ENCODE measurements at places on chromosomes 4 and X.

DNA sequence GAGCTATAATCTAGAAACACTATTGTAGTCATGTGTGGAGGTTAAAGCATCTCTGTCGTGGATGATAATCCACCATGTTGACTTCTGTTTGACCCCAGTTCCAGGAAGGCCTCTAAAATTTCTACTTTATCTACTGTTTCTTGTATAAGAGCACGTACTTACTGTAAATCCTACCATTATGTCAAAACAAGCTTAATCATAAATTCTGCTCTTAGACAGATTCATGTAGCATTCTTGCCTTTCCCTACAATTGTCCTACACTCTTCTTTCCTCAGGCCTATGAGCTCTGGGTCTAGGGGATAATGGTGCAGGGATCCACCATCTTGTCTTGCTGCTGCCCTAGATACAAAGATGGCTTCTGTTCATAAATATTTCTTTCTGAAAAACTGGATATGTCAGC, 2594.3 kb downstream of the ARAP2 start:
- no peaks in the 10 kb centered on the region for H3K4me1 ChIP-seq
- no peaks in the 10 kb centered on the region for H3K36me3 ChIP-seq
- no peak overlapping the region for H3K27ac ChIP-seq
- no peak for DNase-seq
- no peaks in the 10 kb centered on the region for H3K27me3 ChIP-seq

GRCh38 chr4:173252024-173252935, 81.9 kb downstream of the HMGB2 start:
- H3K27ac ChIP-seq = no peak overlapping the region
- H3K4me1 ChIP-seq = no peaks in the 10 kb centered on the region
- no peaks in the 10 kb centered on the region for H3K36me3 ChIP-seq
- H3K27me3 ChIP-seq = no peaks in the 10 kb centered on the region
- no peak for DNase-seq

GRCh38 chrX:125532411-125533089, 212.9 kb downstream of the TEX13C start:
- no peaks in the 10 kb centered on the region for H3K27me3 ChIP-seq
- DNase-seq = no peak
- H3K4me3 ChIP-seq = no peak overlapping the region
- no peak overlapping the region for H3K27ac ChIP-seq

DNA sequence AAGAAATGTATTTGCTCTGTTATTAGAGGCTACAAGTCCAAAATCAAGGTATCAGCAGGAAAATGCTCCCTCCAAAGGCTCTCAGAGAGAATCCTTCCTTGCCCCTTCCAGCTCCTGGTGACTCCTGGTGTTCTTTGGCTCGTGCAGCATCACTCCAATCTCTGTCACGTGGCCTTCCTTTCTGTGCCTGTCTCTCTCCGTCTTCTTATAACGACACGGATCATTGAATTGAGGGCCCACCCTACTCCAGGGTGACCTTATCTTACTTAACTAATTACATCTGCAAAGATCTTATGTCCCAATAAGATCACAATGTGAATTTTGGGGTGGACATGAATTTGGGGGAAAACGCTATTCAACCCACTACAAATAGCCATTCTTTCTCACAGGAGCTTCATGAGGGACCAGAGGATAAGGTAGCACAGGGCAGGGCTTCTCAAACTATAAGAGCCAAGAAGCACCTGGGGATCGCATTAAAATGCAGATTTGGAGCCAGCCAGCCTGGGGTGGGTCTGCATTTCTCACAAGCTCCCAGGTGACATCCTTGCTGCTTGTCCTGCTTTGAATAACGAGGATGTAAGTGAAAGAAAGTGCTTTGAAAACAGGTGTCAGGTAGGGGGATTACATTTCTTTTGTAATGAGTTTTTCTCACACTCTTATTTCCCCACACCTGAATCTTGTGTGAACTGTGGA, 41.9 kb upstream of the APLN start:
- no peaks in the 10 kb centered on the region for H3K36me3 ChIP-seq
- DNase-seq = no peak
- no peaks in the 10 kb centered on the region for H3K27me3 ChIP-seq
- H3K27ac ChIP-seq = no peak overlapping the region
- H3K4me1 ChIP-seq = no peaks in the 10 kb centered on the region
- H3K4me3 ChIP-seq = no peak overlapping the region

GRCh38 chr4:40559585-40560465, 69.8 kb downstream of the RBM47 start:
- peaks cover 11% of the 10 kb centered on the region for H3K4me1 ChIP-seq
- no peaks in the 10 kb centered on the region for H3K27me3 ChIP-seq
- H3K4me3 ChIP-seq = no peak overlapping the region

DNA sequence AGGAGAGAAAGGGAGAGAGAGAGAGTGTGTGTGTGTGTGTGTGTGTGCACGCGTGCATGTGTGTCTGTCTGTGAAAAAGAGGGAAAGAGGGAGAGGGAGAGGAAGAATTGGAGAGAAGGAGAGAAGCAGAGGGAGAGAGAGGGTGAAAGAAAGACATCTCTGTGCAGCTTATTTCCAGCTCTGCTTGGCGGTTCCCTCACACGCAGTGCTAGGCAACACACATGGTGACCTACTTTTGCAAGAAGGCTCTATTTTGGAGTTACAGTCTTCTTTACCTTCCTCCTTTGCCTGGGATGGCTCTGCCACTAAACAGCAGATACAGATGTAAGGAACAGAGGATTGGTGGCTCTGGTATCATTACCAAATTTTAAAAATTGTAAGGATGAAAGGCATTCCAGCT, 40.1 kb downstream of the SLC16A2 start:
- H3K4me1 ChIP-seq = no peaks in the 10 kb centered on the region
- no peak overlapping the region for H3K27ac ChIP-seq
- H3K4me3 ChIP-seq = no peak overlapping the region
- DNase-seq = no peak
- no peaks in the 10 kb centered on the region for H3K36me3 ChIP-seq

- DNase-seq = no peak
- H3K4me3 ChIP-seq = no peak overlapping the region
- H3K27me3 ChIP-seq = peaks cover 5% of the 10 kb centered on the region
Observed at GRCh38 chr4:140300271-140300970, 73.0 kb upstream of the SCOC start.

Data from activated CD4-positive, alpha-beta T cell treated with anti-CD3 and anti-CD28 coated beads, Interleukin-2, amount 10 ng/mL, durations not matched to agents 7 days and 5 days (primary cell).